ENCODE measurements at places on chromosomes 11 and 22. TPM values are rescaled to one million over a fixed set of nuclear protein-coding genes. Genes with fewer than 3 reads are reported as not detected.
A peak's percentile ranks its signal among the peaks of the same experiment; 100 is the strongest.

GRCh38 chr11:60528934-60529333 lies 13.7 kb downstream of the MS4A13 start:
- DNase-seq: no peak

GRCh38 chr11:105862736-105863367 lies 159.2 kb downstream of the MSANTD4 start:
- no peak for DNase-seq

DNA sequence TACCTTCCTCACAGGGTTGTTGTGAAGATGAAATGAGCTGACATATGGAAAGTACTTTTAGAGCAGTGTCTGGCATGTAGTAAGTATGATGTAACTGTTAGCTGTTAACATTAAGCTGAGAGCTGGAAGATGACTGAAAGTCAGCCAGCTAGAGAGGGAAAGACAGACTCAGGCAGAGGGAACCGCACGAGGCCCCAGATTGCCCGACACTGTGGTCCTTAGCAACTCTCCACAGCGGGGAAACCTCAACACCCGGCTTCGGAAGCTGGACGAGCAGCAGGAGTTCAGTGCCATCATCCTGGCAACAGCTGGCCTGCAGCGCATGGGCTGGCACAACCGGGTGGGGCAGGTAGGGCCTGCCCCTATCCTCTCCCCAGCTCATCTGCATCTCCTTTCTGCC lies 6.5 kb downstream of the HMBS start:
- DNase-seq: no peak

DNA sequence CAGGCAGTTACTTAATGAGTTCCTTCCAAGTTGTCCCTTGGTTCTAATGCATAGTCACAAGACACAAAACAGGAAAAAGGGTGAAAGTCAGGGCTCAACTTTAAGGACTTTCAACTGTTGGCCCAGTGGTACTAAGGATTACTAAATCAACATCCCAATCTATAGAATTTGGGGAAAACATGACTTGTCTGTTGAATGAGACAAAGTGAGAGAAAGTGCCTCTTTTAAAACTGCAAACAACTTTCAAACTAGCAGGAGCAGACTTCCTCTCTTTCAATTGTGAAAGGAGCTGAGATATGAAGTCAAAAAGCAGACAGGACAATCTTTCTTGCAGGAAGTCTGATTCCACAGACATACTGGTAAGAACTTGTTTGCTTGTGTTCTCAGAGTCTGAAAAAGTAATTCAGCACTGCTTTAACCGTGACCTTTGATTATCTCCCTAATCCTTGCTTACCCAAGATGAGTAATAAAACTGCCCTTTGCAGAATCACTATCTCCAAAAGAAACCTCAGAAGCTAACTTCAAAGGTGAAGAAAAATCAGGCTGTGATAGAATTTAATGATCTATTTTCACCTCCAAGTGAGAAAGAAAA lies 960.7 kb upstream of the RAG2 start:
- no peak for DNase-seq

DNA sequence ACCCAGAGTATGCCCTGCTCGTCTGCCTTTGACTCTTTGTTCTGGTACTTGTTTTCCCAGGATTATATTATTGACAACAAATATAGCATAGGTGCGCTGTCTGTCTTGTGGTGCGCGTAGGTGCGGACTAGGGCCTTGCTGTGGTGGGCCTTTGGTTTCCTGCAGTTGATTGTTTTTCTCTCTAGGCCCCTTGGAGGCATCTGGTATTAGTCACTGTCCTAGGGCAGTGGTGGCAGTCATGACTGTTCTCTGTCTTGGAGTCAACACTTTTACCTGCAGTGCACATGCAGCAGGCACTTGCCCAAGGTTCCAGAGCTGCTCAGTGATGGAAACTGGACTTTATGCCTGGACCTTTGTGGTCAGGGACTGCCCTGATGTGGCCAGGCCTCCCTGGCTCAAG lies 18.6 kb downstream of the PPP6R2 start:
- peak; percentile 87 for DNase-seq

DNA sequence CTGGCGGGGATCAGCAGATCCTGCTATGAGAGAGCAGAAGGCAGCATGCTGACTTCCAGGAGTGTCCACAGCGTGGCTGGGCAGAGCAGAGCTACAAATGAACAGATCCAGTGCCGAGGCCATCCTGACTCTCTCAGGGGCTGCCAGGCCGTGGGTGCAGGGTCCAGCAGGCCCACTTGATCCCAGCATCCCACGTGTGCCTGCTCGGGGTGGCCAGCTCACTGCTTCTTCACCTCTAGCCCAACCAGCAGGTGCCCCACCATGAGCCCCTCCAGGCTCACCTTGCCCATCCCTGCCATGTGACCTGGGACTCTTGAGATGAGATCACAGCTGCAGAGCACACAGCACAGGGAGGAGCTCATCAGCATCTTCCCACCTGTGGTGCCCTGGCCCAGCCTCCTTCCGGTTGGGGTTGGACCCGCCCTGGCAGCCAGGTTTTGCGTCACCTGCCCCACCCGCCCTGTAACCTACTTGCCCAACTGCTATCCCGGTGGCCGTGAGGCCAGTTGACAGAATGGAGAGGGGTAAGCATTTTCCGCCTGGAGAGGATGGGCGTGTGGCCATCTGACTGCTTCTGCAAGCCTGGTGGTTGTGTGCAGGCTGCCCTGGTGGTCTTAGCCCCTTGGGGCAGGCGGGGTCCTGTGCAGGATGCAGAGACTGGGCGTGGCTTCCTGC lies 11.0 kb downstream of the TANGO2 start:
- DNase-seq: peak; percentile 78

DNA sequence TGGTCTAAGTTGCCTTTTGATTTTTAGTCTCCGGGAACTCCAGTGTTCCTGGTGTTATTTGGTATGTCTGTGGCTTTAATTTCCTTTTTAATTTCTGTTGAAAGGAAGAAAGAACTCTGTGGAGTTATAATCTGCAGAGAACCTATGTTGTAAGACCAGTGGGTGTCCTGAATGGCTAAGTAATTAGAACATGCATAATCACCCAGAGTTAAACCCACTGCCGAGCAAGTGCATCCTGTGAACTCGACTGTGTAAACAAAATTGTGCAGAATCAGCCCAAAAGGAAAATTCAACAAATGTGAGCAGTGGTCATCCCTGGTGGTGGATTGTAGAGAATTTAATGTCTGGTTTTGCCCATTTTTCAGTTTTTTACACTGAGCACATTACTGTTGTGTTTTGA lies 162.5 kb downstream of the COMMD9 start:
- DNase-seq: no peak

GRCh38 chr22:49352361-49353169 lies 475.1 kb downstream of the BRD1 start:
- no peak for DNase-seq

DNA sequence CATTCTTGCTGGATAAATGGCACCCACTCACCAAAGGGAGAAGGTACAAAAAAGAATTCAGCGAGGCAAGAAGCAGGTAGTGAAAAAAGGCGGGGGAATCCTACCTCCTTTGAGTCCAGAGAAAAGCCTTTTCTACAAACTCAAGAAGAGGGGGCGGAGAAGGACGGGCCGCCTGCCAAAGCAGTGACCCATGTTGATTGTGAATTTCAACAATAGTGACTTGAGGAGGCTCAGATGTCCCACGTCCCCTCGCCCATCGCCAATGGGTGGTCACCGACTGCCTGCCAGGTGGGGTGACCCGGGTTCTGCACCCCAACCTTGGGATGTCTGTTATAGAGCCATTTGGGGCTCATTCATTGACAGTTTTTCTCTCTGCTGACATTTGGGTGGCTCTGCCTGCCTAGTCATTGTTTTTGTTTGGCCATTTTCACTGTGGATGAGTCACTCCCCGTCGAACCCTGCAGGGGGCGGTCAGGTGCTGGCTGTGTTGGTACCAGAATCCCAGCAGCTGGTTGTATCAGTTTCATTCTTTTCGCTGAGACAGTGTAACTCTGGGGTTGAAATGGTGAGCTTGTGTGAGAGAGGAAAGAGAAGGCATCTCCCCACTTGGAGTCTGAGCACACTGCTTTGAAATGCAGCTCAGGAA lies 163.4 kb upstream of the NCAM1 start:
- DNase-seq: peak; percentile 74

DNA sequence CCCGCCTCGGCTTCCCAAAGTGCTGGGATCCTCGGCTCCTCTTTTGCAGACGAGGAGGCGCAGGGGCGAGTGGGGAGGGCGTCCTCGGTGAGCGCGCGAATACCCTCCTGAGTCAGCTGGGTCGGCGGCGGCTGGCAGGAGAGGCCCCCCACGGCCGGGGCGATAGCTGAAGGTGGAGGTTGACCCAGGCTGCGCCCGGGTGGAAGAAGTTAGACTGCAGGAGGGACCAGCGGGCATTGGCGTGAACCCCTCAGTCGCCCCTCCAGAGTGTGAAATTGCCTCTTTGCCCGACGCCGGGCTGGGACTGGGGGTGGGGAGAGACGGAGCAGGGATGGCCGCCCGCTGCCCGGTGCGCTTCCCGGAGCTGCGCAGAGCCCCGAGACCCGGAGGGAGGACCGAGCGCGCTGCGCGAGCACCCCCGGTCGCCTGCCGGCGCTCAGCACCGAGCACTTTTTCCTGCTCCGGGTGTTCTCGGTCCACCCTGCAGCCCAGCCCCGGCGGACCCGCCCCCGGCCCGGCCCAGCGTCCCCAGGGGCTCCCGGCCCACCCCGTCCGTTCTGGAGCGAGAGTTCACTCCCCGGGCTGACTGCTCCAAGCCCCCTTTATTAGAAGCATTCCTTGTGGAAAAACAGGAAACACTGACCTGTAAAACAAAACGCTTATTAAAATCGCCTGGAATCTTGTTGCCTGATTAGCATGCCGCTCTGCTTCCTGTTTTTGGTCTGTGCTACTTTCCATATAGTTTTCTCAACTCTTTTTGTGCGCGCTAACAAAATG lies 13.7 kb upstream of the CPT1A start:
- no peak for DNase-seq

- no peak for DNase-seq
Measured at GRCh38 chr11:117769533-117769932, 27.5 kb downstream of the DSCAML1 start.

Gene RFPL2
- 0.41 TPM for total RNA-seq

Gene BTG4
- total RNA-seq: 0.30 TPM

Gene NOX4
- total RNA-seq: not detected
